Endothelial cell (in vitro differentiated cells): ENCODE measurements at places on chromosomes 1 and 21. TPM values are rescaled to one million over a fixed set of nuclear protein-coding genes. Genes with fewer than 3 reads are reported as not detected.

PPCS gene
- total RNA-seq, result 32.2 TPM

CHD5 gene
- 0.15 TPM for total RNA-seq

SLC35E2B gene
- total RNA-seq, result 140 TPM

PROX1 gene
- 7.2 TPM for total RNA-seq

NBPF14 gene
- 5.4 TPM for total RNA-seq

HTR1D gene
- total RNA-seq, result 0.54 TPM

CFAP74 gene
- total RNA-seq, result not detected

REN gene
- total RNA-seq, result not detected

NBPF6 gene
- total RNA-seq, result 0.28 TPM

KANK4 gene
- 1.4 TPM for total RNA-seq

MIXL1 gene
- total RNA-seq, result 2.4 TPM

F13B gene
- total RNA-seq, result not detected

TSSK3 gene
- total RNA-seq, result 0.67 TPM

SPRR5 gene
- not detected for total RNA-seq

CRB1 gene
- total RNA-seq, result not detected

RHD gene
- 0.38 TPM for total RNA-seq

GBP7 gene
- 0.69 TPM for total RNA-seq

CRYAA gene
- not detected for total RNA-seq

PTPN7 gene
- total RNA-seq, result 1.3 TPM

FLG2 gene
- total RNA-seq, result not detected

SNX7 gene
- total RNA-seq, result 46.0 TPM

SLC35D1 gene
- total RNA-seq, result 4.2 TPM

ARTN gene
- total RNA-seq, result 0.67 TPM

PRELP gene
- 0.13 TPM for total RNA-seq

ESRRG gene
- 3.8 TPM for total RNA-seq

NOS1AP gene
- 19.8 TPM for total RNA-seq

MTX1 gene
- total RNA-seq, result 38.8 TPM

CYYR1 gene
- total RNA-seq, result 88.6 TPM

OR2W3 gene
- 0.87 TPM for total RNA-seq

ZNF648 gene
- total RNA-seq, result not detected

SPRR1A gene
- not detected for total RNA-seq

THEMIS2 gene
- 9.6 TPM for total RNA-seq

C1QTNF12 gene
- 0.69 TPM for total RNA-seq

KIF21B gene
- 8.4 TPM for total RNA-seq

DCAF8 gene
- 134 TPM for total RNA-seq

THEM5 gene
- not detected for total RNA-seq

CDA gene
- 1.1 TPM for total RNA-seq

SGIP1 gene
- 32.8 TPM for total RNA-seq

GSTM1 gene
- not detected for total RNA-seq

AIRE gene
- not detected for total RNA-seq

KRTAP12-2 gene
- not detected for total RNA-seq
